Endothelial cell (in vitro differentiated cells): ENCODE measurements at places on chromosomes 6 and 20.

DNA sequence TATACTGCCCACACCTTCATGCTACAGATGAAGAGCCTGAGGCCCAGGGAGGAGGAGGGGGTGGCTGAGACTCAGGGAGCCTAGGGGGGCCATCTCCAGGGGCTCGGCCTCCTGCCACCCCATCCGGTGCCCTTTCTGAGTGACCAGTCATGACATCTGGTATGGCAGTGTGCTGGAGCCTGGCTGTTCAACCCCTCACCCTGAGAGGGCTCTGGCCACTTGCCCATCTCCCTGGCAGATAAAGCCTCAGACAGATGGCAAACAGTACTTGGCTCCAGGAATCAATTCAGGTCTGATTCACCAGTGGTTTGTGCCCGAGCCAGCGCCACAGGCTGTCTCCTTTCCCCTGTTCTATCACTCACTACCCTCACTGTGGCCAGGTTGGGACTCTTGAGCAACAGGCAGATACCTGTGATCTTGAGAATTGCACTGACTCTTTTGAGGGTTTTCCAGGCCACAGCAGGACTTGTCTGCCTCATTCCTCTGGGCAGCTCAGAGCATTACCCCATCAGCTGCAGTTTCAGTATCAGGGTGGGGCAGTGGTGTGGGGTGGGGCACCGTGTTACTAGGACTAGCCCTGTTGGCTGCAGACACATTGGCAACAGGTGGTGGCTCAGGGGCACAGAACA lies 22.8 kb downstream of the SRSF3 start:
- no peak for DNase-seq

DNA sequence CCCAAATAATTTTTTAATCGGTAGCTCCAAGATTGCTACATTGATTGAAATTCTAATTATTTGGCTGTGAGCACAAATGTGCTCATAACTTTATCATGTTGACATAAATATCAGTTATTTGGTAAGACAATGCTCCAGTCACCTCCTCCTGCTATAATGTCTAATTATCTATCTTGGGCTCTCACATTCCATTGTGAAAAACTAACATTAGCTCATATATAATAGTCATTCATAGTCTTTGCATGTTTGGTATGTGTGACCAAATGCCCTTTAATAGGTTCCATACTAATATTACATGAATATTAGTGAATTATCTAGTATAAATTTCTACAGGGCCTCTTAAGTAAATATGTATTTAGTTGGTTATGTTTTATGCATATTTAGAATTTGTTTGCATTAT lies 185.6 kb upstream of the MCHR2 start:
- no peak for DNase-seq

DNA sequence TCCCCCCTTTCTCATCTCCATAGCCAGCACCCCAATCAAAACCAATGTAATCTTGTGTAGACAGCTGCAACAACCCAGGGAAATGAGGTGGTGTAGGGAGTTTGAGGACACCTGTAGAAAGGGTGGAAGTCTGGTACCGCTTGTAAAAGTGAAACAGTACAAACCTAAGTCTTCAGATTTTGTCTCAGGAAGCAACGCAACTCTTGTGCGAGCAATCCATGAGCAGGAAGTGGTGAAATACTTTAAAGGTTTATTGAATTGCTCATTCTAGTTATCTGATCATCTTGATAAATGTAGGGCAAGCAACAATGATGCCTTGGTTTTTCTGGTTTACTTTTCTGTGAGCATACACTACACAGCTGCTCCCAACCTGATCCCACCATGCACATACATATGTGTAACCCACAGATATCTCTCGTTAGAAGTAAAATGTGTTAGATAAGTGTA lies 71.1 kb upstream of the THEMIS start:
- no peak for DNase-seq

GRCh38 chr6:30820193-30820592 lies 64.1 kb upstream of the DDR1 start:
- no peak for DNase-seq

DNA sequence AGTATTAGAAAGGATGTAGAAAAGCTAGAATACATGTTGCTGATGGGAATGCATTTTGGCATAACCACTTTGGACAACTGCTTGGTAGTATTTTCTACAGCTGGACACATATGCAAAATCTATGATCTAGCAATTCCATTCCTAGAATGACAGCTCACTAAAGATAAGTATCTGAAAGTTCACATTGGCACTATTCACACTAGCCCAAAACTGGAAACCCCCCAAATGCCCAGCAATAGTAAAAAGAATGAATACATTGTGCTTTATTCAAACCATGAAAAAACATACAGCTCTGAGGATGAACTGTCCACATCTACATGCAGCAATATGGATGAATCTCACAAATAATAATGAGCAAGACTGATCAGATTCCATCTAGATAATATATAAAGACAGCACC lies 79.0 kb downstream of the PPP1R3G start:
- no peak for DNase-seq

GRCh38 chr6:91681296-91681695 lies 1094.4 kb upstream of the MAP3K7 start:
- DNase-seq, result no peak

DNA sequence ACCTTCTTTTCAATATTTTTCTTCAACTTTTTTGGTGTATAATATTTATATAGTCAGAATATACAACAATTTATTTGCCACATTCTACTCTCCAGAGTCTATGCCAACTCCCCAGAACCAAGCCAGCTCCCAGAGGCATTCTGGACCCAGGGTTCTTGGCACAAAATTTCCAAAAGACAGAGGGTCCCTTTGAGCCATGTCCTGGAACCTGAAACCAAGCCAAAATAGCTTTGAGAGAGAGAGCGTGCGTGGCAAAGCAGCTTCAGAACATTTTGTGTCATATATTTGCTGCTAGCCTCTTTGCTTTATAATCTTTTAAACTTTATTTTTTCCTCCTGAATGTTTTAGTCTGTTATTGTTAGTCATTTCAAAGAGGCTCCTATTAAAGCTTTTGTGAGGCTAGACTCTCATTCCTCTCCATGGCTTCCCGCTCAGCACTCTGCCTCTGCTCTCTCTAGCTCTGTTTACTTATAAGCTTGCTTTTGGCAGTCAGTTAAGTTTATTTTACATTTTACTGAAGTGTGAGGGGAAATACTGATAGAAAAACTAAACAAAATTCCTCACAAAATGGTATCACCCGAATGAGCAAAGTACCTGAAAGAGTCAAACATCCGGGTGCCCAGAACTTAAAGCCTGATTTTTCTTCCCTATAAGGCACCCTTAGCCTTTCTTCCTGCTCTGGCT lies 605.1 kb upstream of the ID4 start:
- no peak for DNase-seq

GRCh38 chr6:82904860-82905259 lies 160.8 kb downstream of the UBE3D start:
- no peak for DNase-seq

DNA sequence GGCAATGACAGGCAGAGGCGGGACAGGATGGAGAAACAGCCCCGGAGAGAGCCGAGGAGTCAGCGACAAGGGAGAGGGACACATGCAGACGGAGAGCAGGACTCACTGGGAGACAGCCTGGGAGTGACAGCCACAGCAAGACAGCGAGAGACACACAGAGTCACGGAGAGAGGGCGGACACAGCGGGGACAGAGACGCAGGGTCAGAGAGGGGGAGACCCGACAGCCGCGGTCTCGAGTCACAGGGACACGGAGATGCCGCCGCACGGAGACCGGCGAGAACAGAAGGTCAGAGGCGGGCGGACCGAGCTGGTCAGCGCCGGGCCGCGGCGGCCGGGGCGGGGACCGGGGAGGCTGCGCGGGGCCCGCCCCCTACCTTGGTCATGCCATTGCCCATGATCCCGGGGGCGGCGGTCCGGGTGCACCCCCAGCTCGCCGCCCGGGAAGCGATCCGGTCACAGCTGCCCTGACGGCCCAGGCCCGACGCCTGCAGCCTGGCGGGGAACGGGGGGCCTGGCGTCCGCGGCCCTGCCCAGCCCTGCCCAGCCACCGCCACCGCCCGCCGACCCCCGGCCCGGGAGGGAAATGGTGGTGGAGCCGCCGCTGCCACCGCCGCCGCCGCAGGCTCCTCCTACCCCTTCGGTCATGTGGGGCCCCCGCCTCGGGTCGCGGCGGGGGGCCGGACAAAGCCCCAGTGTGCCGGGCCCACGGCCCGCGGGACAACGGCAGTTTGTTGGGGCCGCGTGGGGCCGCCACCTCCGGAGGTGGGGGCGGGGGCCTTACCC lies at the start of the genes DUSP15 and TTLL9:
DUSP15 (minus strand) TSS at position 586 of the 784 bp plus-strand sequence; CDS start at position 396, 190 bp downstream.
TTLL9 (plus strand) TSS at position 693 of the 784 bp plus-strand sequence. CDS start 493 bp downstream, outside the sequence.
- DNase-seq, result peak; percentile 52

- DNase-seq, result no peak
These were observed 49.0 kb downstream of the RREB1 start for GRCh38 chr6:7156643-7157278.

GRCh38 chr20:2022163-2022562 lies 28.3 kb upstream of the PDYN start:
- no peak for DNase-seq

DNA sequence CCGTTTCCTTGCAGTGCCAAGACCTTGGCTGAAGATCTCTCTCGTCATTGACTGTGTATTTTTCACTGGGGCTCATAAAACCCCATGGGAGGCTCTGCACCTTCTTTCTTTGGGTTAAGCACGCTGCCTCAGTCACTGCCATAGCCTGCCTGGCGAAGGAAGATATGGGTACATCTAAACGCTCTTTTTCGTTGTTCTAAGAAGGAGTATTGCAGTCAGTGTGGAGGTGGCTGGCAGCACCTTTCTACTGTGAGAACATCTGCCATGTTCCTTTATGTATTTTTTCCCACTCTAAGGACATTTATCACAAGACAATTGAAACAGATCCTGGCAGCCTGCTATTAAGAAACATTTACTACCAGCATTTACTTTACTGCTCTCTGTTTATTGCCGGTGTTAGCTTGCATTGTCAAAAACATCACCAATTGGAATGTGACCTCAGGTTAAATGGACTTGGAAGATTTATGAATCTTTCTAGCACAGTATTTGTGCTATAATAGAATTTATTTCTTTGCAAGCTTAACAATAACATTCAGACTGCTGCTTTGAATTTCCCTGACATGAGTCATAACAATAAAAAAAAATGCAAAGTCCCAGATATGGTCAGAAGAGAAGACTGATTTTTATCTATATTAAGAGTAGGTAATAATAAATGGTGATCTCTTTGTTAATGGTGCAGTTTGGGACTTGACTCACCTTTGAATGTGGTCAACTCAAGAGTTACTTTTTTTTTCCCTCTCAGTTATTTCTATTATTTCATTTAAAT lies 62.2 kb upstream of the CLDN20 start:
- no peak for DNase-seq

DNA sequence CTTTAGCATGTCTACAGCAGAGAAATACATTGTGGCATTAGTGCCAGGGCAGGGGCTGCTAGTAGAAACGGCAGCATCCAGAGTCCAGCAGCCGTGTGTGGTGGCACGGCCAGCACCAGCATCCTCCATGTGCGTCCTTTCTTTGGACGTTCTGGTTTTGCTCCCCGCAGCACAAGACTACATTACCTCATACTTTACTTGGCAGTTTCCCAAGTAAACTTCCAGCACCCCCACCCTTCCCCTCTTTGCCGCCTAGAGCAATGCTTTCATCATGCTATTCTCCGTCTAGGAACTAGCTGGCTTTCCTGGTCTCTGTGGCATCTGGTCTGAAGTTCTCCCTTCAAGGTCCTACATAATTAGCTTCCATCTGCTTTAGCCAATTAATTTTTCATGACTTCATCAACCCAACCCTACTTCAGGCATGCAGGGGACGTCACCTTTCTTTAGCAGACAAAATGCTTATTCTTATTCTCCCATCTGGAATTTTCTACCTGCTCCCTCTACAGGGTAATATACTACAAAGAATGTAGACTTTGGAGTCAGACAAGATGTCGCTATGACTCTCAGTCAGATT lies 67.6 kb downstream of the BLOC1S5 start:
- DNase-seq, result no peak

DNA sequence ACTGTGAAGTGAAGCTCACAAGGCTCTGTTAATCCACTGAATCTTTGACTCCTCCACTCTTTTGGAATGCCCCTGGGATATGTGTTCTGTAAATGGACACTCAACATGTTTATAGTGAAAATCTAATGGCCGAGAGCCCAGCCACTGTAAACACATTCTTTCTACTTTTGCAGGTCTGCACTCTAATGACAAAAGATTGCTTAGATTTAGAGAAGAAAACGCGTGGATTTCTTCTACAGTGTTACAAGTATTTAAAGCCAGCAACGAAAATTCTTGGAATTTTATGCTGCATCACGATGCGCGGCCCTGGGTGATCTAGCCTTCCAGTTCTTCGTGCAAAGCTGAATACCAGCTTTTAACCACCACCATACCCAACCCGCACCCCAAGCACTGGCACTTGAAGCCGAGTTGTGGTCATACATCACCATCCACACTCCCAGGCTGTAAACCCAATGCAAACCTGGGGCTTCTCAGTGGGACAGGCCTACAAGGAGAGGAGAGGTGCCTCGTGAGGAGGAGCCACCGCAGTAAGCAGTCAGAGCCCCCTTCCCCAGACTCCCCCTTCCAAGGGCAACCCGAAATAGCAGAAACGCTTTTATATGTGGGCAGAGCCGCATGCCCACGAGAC lies 3.7 kb upstream of the FOXO3 start:
- DNase-seq, result peak; percentile 10

DNA sequence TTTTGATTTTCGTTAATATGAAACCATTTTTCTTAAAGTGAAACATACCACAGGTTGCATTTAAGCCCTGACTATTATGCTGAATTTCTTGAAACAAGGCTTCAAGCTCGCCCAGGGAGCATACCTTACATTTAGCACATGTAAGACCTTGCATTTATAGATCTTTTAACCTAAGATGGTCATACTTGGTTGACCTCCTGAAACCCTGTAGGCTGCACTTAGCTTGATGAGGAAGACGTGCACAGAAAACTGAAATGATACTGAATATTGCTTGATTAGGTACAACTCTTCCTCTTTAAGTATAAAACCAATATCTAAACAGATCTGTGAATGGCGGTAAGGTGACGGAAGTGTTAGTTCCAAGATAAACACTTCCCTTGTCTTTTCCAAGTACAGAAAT lies 82.2 kb downstream of the CTNNBL1 start:
- DNase-seq, result no peak

GRCh38 chr6:30743099-30744053 lies 889 bp upstream of the FLOT1 start:
- peak; percentile 21 for DNase-seq

DNA sequence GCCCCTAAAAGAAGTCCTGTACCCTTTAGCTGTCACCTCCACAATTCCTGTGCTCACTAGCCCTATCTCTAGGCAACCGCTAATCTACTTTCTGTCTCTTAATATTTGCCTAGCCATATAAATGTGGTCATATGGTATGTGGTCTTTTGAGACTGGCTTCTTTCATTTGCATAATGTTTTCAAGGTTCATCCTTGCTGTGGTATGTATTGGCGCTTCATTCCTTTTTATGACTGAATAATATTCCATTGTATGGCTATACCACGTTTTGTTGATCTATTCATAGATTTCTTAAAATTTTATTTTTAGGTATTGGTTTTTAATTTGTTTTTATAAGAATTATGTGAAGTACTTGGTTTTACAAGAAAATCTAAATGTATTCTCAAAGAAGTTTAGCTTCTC lies 70.0 kb downstream of the MAP3K4 start:
- DNase-seq, result no peak

GRCh38 chr20:32451340-32451681 lies 93.2 kb downstream of the ASXL1 start:
- DNase-seq, result no peak

- no peak for DNase-seq
These were observed 32.9 kb downstream of the MMUT start for GRCh38 chr6:49430187-49430586.
